Right cardiac atrium (tissue), 5 donors: ENCODE measurements at places on chromosomes 7 and 10. TPM values are rescaled to one million over a fixed set of nuclear protein-coding genes. Genes with fewer than 3 reads are reported as not detected.

The SLC39A12 gene
- total RNA-seq: not detected

The NYAP1 gene
- total RNA-seq: 0.76 TPM

The NUDCD3 gene
- 100 TPM for total RNA-seq

The MICU1 gene
- total RNA-seq: 46.7 TPM

The TBATA gene
- not detected for total RNA-seq

The CALY gene
- total RNA-seq: not detected

The IFIT1B gene
- not detected for total RNA-seq

The DNAJB9 gene
- total RNA-seq: 35.0 TPM

The SPDYE1 gene
- total RNA-seq: not detected

The TWIST1 gene
- total RNA-seq: 4.4 TPM

The OR2F2 gene
- not detected for total RNA-seq
